NCI-H2081 (cell line): ENCODE measurements at places on chromosomes 3 and 15.

- DNase-seq: no peak
Observed at GRCh38 chr3:15092686-15093085, 6.3 kb downstream of the RBSN start.

DNA sequence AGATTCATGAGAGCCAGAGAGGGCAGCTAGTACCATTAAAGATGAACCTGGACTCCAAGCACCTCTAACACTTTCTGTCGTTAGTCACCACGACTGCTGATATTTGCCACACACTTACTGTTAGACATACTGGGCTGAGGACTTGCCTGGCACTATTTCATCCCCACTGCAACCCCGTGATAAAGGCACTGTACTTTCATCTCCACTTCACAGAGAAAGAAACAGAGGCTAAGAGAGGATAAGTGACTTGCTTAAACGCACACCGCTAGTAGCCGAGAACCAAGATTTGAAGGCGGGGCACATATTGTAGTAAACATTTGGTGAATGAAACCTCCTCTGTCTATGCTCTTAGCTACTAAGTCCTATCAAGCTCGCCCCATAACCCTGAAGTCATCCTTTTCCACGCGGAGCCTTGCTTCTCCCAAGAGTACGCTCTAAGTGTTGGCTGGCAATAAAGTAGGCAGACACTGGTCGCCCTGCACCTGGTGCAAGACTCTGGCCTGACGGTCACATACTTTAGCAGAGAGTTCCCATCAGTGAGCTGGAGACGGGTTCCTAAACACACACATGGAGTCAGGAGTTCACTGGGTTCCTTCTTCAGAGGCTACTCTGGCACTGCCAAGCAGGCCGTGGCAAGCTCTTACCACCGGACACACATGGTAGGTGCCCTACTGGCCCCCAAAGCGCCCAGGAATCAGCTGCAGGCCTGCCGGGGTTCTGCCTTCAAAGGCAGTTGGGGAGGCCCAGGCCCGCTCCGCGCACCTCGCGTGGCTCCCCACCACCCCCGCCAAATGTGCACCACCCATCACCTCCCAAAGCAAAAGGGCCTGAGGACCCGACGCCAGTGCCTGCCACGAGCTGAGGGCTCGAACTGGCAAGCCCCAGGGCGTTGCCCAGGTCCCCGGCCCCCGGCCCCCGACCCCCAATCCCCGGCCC, 951 bp downstream of the POMGNT2 start:
- DNase-seq: peak; percentile 25

DNA sequence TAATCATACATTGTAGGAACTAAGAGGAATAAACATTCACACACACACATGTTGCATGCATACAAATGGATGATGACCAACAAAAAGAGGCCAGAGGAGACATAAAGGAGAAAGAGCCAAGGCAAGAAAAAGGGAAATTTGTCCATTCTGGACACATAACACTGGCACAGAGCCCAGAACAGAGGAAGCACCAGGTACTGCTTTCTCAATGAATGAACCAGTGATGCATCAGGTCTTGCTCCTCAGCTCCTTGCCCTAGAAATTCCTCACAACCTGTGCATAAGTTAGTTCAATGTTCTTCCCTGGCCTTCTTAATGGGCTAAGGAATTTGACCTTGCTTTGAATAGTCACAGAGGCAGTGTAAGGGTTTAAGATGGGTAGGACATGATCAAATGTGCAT, 270.3 kb downstream of the ERC2 start:
- DNase-seq: no peak

- peak; percentile 42 for DNase-seq
Observed at GRCh38 chr3:113136071-113136470, 75.3 kb upstream of the BOC start.

DNA sequence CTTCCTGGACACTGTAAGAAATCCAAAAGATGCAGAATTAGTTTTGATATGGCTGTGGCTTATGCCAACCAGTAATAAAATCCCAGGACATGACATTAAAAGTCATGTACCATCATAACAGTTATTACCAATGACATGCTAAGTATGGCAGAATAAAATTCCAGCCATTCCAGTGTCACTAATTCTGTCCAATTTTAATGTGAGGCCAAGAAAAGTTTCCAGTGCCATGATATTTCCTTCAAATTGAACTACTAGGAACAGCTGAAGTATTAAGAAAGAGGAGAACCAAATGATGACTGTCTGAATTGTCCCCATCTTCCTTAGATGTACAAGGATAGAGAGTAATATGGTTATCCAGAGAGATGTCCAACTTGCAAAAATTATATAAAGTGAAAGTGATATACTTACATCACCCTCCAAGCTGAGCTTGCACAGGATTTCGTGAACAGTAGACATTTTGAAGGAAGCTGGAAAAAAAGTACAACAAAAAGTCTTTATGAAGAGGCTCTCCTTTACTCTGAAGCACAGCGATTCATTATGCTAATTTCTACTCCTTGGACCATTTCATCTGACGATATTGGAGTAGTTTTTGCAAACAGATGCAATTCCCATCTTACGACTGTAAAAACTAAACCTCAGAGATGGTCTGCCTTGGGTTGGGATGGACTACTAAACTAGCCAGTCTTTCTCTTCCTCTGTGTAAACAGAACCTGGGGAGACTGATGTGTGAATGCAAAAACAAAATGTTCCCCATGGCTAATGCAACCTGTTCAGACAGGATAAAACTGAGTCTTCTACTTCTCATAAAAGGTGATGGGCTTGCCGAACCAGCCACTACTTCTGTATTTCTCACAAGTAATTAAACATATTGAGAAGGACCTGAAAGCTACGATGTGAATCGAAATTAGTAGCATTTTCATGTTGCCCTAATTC, 11.9 kb downstream of the ANXA2 start:
- no peak for DNase-seq

- DNase-seq: no peak
Observed at GRCh38 chr15:57455929-57456328, 79.6 kb downstream of the CGNL1 start.

DNA sequence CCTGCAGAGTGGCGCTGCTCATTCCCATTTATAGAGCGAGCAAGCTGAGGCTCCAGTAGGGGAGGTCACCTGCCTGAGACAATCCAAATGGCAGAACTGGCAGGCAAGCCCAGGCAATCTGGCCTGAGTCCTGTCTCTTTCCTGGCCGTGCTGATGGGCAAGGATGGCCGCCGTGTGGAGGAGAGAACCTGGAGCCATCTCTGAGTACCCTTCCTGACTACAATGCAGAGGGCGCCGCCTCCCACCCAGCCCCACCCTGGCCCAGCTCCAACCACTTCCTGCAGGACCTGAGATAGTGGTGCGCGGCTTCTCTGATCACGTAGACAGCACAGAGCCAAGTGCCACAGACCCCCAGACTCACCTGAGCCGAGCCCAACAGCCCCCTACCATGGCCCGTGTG, 7.0 kb downstream of the TLR9 start:
- no peak for DNase-seq

DNA sequence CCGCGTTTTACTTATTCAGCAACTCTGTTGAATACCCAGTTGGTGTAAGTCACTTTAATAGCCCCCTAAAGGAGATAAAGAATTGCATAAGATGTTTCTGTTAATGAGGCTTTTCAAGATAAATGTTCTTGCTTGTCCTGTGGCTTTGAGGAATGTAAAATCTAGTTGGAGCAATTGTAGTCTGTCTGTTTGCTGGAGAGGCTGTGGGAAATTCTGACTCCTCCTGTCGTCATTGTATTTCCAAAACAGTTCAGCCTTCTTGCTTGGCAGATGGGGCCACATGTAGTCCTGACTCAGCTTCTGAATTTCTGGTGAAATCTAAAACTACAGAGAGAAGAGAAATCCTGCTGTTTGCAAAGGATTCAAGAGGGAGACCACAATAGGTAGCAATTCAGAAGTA, 114.4 kb downstream of the RYR3 start:
- DNase-seq: no peak

DNA sequence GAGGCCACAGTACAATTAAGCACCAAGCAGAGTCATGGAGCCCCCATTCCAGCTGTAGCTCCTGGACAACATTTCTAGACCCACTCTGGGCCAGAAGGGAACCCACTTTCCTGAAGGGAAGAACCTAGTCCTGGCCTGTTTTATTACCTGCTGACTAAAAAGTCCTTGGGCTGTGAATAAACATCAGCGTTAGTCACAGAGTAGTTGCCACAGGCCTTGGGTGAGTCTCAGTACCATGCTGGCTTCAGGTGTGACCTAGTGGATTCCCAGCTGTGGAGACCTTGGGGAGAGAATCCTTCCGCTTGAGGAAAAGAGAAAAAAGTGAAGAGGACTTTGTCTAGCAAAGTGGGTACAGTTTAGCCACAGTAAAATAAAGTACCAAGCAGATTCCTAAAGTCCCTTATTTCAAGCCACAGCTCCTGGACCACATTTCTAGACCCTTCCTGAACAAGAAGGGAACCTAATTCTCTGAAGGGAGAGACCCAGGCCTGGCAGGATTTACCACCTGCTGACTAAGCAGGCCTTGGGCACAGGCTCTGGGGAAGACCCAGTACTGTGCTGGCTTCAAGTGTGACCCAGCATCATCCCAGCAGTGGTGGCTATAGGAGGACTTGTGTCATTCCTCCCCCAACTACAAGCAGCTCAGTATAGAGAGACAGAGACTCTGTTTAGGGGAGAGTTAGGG, 118.3 kb upstream of the KCNH8 start:
- no peak for DNase-seq

GRCh38 chr3:98329392-98330124, 24.1 kb upstream of the OR5K4 start:
- DNase-seq: peak; percentile 38

DNA sequence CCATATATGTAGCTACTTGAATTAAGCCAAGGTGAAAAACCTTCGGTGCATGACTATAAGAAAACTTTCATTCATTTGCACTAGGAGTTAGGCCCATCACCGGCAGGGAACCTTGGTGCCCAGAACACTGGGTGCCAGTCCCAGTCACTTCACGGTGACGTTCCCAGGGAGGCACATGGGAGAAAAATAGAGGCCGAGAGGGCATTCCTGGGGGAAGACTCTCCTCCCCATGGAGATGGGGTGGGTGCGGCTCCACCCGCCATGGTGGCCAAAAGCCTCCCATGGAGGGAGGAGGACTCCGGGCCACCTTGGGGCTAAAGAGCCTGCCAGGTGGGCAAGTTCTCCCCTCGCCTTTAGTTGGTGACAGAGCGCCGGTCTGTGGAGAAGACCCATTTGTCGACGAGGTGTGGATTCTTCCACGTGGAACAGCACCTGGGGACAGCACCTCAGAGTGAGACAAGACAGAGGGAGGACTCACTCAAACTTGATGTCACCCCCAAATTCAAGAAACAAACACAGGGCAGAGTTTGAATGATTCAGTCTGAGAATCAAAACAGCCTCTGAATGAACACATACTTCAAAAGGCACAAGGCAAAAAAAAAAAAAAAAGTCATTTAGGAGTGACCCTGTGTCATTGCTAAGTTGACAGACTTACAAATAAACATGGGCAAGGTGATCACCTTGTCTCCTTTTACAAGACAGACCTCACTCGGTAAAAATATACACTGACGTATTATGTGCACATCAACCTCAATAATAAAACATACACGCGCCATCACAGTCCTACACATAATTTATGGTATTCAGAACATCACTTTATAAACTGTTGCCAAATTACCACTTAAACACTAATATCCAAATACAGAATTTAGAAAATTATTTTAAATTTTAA, 38.6 kb downstream of the ZXDC start:
- DNase-seq: no peak

- DNase-seq: no peak
Observed at GRCh38 chr3:139652561-139652960, 25.2 kb downstream of the NMNAT3 start.

- no peak for DNase-seq
Observed at GRCh38 chr3:129040579-129041300, 19.8 kb upstream of the GP9 start.

- no peak for DNase-seq
Observed at GRCh38 chr3:43862470-43862869, 171.7 kb downstream of the ABHD5 start.

GRCh38 chr15:82043130-82043673, 2.6 kb downstream of the MEX3B start:
- no peak for DNase-seq

GRCh38 chr15:69451951-69452691, 497 bp upstream of the RPLP1 start:
- DNase-seq: no peak

DNA sequence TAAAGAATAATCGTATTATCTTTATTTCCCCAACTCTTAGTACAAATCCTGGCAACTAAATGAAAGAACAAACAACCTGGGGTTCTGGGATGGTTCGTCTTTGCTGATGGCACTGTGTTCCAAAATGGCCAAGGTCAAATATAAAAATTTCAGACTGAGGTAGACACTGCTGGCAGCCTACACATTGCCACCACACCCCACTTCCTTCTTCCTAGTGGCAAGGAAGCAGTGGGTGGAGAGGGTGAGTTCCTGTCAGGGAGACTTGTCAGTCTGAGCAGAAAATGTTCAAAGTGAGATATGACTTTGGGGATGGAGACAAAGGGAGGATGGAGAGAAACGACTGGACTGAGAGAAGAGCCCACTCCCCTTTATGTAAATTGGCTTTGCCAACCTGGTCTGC, 69.6 kb downstream of the LMCD1 start:
- no peak for DNase-seq

- no peak for DNase-seq
Observed at GRCh38 chr3:172317984-172318383, 130.3 kb downstream of the GHSR start.

- DNase-seq: peak; percentile 93
Observed at GRCh38 chr3:183252973-183253527, at the start of gene B3GNT5. Gene B3GNT5, plus strand, starts transcription at chr3:183253253. Its CDS starts 16,546 bp downstream, at chr3:183269799.

GRCh38 chr3:155078711-155079467, 1.2 kb upstream of the MME start:
- no peak for DNase-seq

GRCh38 chr3:16759227-16759903, 125.4 kb upstream of the PLCL2 start:
- no peak for DNase-seq

GRCh38 chr3:127041264-127041820, 58.4 kb downstream of the PLXNA1 start:
- DNase-seq: no peak

GRCh38 chr3:81823882-81824395, 62.5 kb upstream of the GBE1 start:
- DNase-seq: no peak

DNA sequence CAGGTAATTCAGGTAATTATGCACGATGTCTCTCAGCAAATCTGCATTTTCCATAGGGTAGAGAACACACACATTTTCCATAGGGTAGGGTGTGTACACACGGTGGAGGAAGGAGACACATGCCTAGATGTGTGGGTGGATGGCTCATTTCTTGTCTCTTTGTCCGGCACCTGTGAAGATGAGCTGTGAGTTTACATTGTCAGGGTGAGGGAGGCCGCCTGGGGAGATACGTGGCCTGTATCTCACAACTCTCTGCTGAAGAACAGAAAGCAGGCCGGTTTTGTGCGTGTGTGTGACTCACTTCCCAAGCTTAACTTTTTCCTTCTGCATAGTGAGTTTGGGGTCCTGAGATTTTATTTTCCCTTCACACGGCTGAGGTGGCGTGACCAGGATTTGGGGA, 60.3 kb downstream of the SLC6A6 start:
- DNase-seq: no peak

- DNase-seq: peak; percentile 31
Observed at GRCh38 chr3:125512135-125512920, 7.7 kb downstream of the SNX4 start.

- DNase-seq: no peak
Observed at GRCh38 chr3:194369522-194370279, at the start of gene LRRC15. Gene LRRC15, minus strand, starts transcription at chr3:194369743. Its CDS starts 8,700 bp downstream, at chr3:194361043.
